ENCODE measurements at places on chromosomes 1 and 21.

DNA sequence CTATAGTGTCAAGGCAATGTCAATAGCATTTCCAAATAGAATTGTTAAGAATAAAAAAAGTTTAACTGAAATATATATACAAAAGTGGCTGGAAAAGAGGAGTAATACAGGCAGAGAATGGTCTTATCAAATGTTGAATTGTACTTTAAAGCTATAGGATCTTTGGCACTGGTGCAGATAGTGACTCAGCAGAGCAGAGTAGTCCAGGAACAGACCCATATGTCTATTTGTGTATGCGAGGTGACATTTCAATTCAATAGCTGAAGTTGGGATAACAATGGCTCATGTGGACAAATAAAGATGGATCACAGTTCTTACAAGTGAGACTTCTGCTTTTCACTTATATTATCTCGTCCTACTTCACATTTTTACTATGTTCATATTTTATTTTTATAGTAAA lies 543.0 kb upstream of the B3GALT2 start:
- DNase-seq, result no peak

DNA sequence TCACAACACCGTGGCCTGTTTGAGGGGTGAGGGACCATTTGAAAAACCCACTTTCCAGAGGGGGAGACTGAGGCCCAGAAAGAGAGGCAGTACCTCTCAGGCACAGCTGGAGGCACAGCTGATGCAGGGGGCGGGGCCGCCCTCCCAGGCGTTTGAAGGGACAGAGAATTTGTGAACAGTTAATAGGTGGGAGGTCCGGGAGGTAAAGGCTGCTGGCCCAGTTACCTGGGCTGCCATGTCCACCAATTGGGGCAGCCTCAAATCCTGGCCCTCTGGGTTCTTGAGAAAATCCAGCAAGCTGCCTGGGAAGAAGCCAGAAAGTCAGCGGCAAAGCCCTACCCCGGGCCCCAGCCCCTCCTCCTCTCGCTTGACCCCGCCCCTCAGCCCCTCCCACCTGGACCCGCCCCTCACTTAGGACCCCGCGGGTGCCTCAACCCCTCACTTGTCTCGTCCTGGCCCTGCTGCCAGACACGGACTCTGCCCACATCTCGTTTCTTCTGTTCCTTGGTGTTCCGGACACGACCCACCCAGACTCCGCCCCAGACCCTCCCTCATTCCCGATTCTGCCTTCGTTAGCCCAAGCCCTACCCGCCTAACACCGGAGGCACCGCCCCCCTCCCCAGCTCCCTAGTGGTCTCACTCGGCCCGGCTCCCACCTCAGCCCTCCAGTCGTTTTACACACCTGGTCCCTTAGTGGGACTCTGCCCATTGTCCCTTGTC lies 10.8 kb upstream of the AHDC1 start:
- no peak for DNase-seq

- DNase-seq, result no peak
These were observed 80.1 kb downstream of the SPAG17 start for GRCh38 chr1:118104951-118105350.

DNA sequence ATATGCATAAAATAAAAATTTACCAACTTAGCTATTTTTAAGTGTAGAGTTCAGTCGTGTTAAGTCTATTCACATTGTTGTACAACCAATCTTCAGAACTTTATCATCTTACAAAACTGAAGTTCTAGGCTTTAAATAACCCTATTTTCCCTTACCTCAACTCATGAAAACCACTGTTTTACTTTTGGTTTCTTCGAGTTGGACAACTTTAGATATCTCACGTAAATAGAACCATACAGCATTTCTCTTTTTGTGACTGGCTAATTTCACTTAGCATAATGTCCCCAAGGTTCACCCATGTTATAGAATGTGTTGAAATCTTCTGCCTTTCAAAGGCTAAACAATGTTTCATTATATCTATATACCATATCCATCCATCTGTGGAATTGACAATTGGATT lies 819.0 kb upstream of the ADGRL4 start:
- no peak for DNase-seq

- DNase-seq, result no peak
These were observed 77.3 kb downstream of the LRRC8D start for GRCh38 chr1:89898150-89898549.

DNA sequence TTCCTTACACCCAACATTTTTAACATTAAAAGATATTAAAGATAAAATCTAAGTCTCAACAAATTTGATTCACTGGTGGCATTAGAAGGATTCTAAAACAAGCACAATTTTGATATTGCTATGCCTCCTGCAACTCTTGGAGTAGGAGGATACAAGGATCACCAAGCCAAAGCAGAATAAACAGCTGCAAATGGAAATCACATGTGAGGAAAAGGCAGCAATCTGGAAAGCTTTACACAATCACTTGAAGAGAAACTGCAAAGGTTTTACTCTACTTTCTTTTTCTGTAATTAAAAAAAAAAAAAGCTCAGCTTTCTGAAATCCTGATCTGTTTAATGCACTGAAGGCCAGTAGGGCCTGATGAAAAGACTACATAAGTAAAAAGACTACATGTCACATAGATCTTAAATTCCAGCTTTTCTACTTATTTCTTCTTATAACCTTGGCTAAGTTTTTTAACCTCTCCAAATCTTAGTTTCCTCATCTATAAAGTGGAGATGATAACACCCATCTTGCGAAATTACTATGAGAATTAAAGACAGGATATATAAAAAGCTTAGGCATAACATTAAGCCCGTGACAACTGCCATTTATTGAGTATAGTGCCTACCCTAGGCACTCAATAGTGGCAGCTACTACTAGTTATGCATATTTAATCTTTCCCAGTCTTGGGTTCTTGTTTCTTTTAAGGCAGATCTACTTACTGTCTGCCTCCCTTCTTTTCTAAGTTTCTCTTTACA lies 73.5 kb downstream of the EPS15 start:
- no peak for DNase-seq

GRCh38 chr1:226276077-226276682 lies 32.8 kb downstream of the LIN9 start:
- no peak for DNase-seq

DNA sequence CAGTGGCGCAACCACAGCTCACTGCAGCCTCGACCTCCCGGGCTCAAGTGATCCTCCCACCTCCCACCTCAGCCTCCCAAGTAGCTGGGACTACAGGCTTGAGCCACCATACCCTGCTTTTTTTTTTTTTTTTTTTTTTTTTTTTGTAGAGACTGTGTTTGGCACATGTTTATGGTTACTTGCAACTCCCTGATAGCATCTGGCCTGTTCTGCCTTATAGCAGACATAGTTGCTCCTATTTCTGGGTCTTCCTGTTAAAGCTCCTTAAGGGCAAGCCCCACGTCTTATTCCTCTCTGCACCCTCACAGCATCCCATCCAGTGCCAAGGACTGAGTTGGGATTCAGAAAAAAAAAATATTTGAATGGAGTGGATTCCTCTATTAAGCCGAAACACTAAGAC lies 17.1 kb upstream of the CNR2 start:
- DNase-seq, result no peak

DNA sequence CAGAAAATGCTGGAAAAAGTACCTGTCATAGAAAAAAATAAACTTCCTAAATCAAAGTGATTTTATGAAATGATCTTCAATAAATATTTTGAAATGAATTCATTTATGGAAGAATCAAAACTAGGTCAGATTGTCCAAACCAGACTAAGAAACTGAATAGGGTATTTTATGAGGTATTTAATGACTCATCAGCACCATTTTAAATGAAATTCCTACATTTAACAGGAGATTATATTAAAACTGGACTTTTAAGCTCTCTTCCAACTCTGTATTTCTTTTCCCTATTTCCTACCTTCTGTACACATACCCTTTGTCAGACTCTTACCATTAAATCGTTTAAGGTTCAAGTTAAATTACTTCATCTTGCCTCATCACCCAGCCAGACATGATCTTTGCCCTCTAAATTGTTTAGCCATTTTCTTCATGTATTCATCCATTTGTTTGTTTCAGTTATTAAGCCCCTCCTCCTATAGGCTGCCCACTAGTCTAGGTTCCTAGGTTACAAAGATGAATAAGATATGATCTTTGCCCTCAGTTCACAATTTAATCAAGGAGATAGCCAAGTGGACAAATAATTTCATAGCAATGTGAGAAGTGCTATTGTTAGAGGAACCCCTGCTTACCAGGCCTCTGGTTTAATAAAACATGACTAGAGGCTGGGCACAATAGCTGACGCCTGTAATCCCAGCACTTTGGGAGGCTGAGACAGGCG lies 25.0 kb downstream of the TATDN3 start:
- no peak for DNase-seq

DNA sequence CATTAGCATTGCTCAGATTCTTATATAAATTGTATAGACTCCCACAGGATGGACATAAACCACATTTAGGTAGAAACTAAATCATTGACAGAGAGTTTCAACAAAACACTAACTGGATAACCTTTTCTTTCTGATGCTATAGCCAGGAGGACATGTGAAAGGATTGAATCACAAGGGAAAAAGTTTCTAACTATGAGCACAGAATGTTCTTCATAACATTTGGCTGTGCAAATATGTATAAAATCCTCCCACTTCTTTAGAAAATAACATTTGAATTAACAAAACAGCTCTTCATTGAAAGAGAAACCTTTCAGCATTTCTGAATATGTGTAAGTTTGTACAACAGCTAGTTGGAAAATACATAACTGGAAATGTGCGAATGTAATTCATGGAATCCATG lies 167.3 kb downstream of the TBX15 start:
- DNase-seq, result no peak

DNA sequence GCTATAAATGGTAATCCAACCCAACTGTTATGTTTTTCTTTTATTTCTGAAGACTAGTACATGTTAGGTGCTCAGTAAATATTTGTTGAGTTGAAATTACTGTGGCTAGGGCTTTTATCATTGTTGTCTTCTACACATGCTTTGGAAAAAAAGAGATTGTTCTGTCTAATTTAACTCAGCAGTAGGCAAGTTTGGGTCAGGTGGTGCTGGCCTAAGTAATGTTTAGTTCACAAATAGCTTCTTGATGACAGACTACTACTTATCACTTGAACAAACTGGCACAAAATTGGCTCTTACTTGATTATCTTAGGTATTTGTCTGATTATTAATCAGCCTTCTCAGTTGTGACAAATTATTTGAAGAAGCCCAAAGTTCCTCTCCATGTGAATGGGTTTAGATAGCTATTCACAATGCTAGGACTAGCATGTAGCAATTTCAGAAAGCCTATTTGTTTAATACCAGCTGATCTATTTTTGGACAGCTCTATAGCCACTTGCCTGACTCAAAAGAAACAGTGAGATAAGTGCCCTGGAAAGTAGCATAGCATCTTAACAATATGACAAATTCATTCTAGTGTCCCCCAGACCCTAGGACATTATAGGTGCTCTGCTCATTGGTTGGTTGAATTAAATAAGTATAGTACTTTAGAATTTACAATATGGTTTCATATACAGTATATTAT lies 32.6 kb downstream of the TMEM200B start:
- no peak for DNase-seq

DNA sequence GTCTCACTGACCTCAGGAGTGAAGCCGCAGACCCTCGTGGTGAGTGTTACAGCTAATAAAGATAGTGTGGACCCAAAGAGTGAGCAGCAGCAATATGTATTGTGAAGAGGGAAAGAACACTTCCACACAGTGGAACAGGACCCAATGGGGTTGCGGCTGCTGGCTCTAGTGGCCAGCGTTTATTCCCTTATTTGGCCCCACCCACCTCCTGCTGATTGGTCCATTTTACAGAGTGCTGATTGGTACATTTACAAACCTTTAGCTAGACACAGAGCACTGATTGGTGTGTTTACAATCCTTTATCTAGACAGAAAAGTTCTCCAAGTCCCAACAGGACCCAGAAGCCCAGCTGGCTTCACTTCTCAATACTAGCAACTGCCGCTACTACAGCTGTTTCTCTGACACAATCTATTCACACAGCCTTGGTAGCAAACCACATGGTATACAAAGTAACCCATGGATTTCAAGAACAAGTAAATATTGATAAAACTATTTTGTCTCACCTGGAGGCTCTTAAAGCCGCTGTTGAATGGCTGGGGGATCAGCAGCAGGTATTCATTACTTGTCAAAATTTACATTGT lies 25.3 kb upstream of the ITLN1 start:
- DNase-seq, result no peak

- no peak for DNase-seq
These were observed 143.7 kb downstream of the TM2D1 start for GRCh38 chr1:61581251-61581650.

- no peak for DNase-seq
These were observed 27.1 kb downstream of the DHCR24 start for GRCh38 chr1:54859700-54860391.

GRCh38 chr1:43776043-43776761 lies 68.9 kb downstream of the ST3GAL3 start:
- no peak for DNase-seq

GRCh38 chr1:82073659-82074058 lies 272.9 kb downstream of the ADGRL2 start:
- DNase-seq, result no peak

GRCh38 chr1:165516469-165516868 lies 27.3 kb upstream of the LRRC52 start:
- no peak for DNase-seq

GRCh38 chr1:240790856-240791255 lies 178.9 kb upstream of the GREM2 start:
- no peak for DNase-seq

DNA sequence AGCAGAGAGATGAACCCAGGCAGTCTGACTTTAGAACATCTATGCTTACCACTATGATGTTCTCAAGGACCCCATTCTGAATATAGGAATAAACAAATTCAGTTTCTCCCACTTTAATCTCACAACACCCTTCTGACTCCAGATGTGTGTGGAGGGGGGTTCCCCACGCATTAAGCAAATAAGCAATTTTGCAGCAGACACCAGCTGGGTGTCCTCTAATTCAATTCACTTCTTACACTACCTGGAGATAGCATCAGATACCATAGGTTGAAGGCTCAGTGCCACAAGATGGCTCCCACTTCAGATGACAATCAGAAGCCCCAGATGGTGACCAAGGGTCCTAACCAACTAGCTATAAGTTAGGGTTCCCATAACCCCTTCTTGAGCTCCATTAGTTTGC lies 30.3 kb upstream of the CEP350 start:
- DNase-seq, result no peak

DNA sequence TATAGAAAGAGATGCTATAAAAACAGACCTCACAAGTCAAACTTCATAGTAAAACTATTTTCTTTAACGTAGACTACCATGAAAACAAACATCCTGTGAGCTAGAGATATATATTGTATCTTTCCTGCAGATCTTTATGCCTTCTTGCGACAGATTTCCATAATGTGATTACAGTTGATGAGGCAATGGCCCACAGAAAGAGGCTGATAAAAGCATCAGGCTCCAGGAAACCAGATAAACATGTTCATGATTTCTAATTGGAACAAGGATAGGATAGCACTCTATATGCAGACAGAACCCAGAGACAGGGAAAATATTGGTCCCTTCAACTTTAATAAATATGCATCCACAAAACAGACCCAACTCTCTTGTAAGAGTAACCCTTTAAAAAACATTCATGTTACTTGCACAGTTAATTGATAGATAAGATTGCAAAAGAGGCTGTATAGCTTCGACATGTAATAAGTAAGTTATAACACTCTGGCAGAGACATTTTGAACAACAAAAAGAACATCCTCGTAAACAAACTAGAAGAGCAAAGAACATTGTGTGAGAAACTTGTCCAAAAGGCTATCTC lies 329.4 kb downstream of the AGBL4 start:
- DNase-seq, result no peak

Data from thymus (tissue), 14 donors.